Activated CD4-positive, alpha-beta T cell treated with anti-CD3 and anti-CD28 coated beads, Interleukin-2, amount 50 U/mL, for 16 hours (primary cell): ENCODE measurements at places on chromosomes 13 and 19.
A peak's percentile ranks its signal among the peaks of the same experiment; 100 is the strongest.

DNA sequence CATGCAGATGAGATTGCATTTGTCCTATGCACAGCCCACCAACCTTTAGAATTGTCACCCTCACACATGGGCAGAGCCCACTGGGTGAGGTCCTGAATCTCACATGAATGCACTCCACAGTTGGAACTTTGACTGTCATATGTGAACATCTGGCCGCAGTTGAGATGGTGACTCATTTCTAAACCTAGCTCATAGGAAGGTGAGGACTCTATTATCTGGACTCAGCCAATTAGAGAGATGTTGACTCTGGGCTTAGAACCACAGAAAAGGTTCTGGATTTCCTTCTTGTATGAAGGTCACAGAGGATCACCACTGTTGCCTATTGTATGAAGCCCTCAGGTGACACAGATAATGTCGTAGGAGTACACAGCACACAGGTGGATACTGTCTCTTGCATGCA lies 25.6 kb upstream of the ZNF681 start:
- DNase-seq = peak; percentile 18

DNA sequence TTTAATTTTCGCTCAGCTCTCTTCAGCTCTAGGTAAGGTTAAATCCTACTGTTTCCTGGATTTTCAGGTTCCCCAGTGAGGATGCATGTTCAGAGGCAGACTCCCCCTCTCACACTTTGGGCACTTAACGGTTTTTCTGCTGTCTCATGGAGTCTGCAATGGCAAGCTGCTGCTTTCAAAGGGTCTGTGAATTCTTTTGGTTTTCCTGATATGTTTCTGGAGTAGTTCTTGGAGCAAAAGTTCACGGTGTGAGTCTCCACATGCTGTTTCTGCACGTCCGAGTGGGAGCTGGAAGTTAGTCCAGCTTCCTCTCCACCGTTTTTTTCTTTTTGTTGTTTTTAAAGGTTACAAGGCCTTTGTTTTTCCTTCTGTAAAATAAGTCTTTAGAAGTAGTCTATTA lies 35.4 kb downstream of the DNAJC15 start:
- no peak for DNase-seq

DNA sequence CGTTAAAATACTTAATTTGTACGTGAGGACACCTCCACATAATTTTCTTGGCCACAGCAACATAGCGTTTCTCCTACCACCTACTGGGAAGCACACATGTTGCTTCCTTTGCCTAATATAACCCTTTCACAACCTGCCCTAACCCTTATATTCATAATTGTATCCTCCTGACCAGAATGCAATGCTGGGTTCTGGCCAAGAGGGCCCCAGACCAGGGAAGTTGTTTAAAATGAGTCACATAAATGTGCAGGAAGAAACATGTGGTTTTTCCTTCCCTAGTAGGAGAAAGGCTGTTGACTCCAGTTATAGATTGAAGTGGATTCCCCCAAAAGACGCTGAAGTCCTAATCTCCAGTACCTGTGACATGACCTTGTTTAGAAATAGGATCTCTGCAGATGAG lies 187.3 kb downstream of the NUFIP1 start:
- DNase-seq = no peak

GRCh38 chr13:59303433-59303832 lies 860.3 kb downstream of the DIAPH3 start:
- no peak for DNase-seq

- DNase-seq = no peak
These were observed 17.4 kb downstream of the UFM1 start for GRCh38 chr13:38366954-38367645.

GRCh38 chr13:99905224-99905623 lies 66.3 kb downstream of the ZIC5 start:
- DNase-seq = no peak

GRCh38 chr19:21604951-21605476 lies 99.6 kb downstream of the ZNF429 start:
- no peak for DNase-seq

DNA sequence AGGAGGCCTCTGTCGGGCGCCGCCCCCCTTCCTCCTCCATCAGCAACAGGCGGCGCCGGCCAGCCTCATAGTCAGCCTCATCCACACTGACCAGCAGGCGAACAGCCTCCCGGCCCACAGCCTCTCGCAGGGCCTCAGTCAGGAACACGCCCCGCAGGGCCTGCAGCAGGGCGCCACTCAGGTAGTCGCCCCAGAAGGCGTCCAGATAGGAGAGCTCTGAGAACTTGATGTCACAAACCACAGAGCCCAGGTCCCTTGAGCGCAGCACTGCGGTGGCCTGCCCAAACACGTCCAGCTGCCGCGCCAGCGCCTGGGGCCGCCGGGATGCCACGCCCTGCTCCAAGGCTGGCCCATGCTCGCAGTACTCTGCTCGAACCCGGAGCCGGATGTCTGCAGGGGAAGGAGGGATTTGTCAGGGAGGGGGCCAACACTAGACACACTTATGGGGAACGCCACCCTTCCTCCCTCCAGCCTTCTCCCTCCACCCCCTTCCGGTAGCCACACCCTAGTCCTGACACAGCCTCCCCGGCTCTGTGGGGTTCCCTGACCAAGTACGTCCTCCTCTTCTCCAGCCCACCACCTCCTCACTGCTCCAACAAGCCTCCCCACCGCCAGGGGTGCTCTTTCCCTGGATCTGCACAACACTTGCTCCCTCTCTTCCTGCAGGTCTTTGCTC lies 17.9 kb downstream of the DEDD2 start:
- peak; percentile 87 for DNase-seq

DNA sequence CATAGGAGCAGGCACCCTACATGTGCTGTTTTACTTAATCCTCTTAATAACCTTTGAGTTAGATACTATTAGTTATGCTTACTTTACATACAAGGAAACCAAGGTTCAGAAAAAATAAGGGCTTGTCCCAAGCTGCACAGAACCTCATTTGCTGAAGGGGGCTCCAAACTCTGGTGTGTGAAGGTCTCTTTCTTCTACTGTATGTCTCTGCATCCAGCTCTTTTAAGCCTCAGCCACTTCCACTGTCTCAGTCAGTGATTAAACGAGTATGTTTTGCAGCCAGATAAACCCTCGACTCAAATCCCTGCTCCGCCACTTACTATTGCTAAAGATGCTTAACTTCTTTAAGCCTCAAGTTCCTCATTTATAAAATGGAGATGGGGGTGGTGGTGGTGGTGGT lies 112.4 kb upstream of the WASF3 start:
- DNase-seq = no peak

- no peak for DNase-seq
These were observed 920.0 kb downstream of the UQCRFS1 start for GRCh38 chr19:28292822-28293500.

- DNase-seq = no peak
These were observed 10.1 kb downstream of the CEACAM21 start for GRCh38 chr19:41586064-41586463.

GRCh38 chr19:8631425-8631819 lies 989 bp downstream of the NFILZ start:
- DNase-seq = no peak

DNA sequence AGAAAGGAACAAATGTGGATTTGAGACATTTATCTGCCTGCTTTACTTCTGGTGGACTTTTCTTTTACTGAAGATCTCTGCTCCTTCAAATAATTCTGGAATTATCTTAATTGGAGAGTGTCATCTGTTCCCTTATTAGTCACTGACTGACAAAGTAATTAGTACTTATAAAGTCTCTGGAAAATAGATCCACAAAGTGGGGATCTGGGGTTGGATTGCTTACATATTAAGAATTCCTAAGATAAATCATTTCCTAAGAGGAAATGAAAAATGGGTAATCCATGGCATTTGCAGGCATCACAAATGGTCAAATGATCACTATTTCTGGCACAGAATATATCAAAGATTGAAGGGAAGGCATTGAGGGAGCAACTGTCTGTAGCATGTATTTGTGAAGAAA lies 137.4 kb upstream of the SLITRK5 start:
- no peak for DNase-seq

- DNase-seq = no peak
These were observed 13.2 kb downstream of the EHD2 start for GRCh38 chr19:47726467-47726866.

DNA sequence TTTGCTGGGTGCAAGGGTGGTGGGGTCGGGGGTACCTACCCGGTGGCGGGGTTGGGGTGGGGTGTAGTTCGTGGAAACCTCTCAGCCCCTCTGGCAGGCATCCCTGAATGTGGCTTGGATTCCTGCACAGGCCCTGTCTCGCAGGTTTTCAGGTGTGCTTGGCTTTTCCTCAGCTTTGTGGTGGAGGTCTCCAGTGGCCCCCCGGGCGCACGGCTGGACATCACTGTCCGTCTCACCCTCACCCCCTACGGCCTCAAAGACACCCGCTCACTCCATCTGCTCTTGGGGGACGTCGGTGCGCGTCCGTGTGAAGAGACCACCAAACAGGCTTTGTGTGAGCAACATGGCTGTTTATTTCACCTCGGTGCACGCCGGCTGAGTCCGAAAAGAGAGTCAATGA lies 44.3 kb downstream of the ZNF146 start:
- DNase-seq = no peak

DNA sequence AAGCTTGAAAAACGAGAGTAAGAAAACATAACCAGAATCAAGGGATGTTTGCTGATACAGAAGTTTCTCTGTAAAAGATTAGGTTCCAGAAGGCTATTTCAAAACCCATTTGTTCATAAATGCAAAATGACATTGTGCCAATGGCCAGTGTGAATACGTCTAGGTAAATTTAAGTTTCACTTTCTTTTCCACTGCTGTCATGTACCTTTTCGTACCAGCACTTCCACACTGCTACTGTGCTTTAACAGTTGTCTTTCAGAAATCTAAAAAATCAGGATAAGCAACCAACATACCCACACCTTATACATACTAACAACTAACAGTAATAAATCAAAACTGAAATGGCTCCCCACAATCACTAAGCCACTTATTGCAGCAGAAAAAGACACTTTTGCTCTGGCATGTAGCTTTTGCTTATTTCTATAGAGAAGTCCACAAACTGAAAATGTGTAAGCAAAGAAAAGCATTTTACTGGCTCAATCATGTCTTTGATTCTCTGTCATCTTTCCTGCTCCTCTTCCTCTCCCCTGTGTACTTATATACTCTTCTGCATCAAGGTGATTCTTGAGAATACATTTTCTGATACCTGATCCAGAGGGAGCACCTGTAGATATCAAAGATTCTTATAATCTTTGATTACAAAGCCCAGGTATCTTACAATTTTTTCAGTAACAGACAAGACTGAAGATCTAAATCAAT lies 34.3 kb downstream of the ELF1 start:
- peak; percentile 53 for DNase-seq
